ENCODE measurements at places on chromosomes 12 and 14.

DNA sequence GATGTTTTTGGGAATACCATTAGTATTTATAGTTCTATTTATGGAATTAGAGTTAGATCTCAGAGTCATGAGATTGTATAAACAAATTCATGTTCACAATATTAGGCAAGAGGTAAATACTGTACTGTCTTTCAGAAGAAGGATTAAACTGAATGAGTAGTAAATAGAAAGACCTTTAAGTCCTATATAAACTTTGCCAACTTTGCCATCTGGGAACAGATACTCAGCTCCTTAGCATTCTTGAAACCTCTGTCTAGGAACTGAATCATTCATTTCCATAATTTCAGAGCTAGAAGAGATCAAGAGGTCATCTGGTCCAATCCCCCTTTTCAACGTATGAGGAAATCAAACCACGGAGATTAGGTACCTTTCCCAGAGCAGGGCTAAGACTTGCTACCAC, 141.1 kb downstream of the CAND1 start:
- DNase-seq, result no peak

GRCh38 chr12:129871991-129872972, 31.5 kb downstream of the TMEM132D start:
- DNase-seq, result no peak

DNA sequence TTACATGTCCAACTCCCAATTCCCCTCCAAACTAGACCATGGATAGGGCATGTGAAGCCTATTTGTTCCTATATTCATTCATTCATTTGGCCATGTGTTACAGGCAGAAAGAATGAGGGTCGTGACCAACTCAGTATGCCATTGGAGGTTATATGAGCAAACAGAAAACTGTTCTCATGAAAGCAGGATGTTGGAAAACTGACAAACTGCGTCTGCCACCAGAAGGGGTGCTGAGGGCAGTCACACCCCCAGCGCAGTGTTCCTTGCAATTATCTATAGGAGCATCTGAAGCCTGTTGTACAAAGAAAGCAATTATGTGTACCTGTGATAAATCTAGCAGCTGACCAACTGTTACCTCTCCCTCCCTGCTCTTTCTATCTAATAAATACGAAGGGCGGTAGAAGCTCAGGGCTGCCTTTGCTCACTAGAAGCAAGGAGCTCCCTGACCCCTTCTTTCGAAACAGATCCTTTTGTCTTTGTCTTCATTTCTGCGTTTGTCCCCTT, 21.1 kb downstream of the ENTPD5 start:
- no peak for DNase-seq

DNA sequence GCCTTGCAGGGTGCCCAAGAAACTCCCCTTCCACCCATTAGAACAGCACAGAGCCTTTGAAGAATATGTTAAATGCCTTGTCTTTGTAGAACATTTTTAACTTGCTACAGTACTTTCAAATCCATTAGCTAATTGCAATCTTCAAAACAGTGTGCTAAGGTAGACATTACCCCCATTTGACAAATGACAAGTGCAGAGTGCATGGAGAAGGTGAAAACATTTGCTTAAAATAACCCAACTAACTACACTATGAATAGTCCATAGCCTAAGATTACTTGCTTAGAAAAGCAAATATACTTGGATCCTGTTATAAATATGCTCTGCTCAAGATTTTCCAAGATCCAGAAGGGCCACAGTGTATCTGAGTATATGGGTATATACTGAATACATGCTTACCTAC, 87.0 kb upstream of the G2E3 start:
- DNase-seq, result no peak

- DNase-seq, result no peak
Observed at GRCh38 chr12:131603939-131604795, 106.7 kb upstream of the SFSWAP start.

DNA sequence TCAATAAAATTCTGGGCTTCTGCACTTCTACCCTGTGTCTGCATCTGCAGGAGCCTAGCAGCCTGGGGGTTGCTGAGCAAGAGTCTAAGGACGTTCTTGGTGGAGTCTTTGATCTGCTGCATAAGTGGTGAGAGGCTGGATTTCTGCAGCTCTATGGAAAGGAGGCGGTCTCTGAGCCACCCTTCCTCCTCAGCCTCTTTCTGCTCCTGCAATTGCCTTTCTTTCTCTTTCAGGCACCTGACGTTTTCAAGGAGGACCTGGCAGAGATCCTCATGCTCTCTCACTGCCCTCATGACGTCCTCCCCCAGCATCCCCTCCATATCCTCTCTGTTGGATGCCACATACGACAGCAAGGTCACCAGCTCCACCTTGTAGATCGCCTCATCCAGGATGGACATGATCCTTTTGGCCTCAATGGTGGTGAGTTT, 13.6 kb upstream of the TPCN1 start:
- DNase-seq, result no peak

DNA sequence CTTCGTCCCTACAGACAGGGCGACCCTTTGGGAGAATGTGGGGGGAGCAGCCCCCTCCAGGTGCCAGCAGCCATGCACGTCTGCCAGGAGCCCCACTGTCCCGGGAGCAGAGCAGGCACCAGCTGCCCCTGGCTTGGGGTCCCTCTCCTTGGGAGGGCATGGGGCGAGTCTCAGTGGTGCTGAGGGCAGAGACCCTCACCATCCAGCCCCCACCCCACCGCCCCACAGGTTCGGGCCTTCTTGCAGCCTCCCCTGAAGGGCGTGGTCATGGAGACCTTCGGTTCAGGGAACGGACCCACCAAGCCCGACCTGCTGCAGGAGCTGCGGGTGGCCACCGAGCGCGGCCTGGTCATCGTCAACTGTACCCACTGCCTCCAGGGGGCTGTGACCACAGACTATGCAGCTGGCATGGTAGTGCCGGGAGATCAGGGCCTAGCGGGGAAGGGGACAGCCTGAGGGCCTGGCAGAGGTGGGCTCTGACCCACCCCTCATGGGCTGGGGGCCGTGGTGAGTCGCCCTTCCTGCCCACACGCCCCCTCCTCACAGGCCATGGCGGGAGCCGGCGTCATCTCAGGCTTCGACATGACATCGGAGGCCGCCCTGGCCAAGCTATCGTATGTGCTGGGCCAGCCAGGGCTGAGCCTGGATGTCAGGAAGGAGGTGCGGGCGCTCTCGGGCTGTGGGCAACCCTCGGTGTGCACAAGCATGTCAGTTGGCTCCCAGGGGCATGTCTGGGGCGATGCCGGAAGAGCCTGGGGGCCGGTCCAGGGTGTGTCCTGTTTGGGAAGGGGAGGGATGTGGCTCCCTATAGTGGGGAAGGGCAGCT, 18.8 kb downstream of the ASPG start:
- DNase-seq, result no peak

GRCh38 chr12:71661977-71662530, 1.6 kb downstream of the ZFC3H1 start:
- no peak for DNase-seq

- DNase-seq, result no peak
Observed at GRCh38 chr14:74610199-74610865, 1.7 kb downstream of the LTBP2 start.

DNA sequence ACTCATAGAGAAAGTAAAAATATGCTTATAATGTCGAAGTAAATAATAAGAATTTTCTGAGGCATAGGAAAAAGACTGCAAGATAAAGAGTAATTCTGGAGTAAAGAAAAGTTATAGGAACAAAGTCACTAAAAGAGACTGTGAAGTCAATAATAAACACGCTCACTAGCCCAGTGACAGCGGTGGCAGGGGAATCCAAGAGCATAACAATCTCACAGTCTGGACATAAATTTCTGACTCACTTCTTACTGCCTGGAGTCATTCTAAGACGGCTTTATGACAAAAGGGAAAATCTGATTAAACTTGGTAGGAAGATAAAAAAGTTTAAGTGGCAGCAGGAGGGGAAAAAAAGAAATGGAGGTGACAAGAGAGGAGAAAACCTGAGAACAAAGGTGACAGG, 56.4 kb upstream of the GRIP1 start:
- DNase-seq, result no peak

- DNase-seq, result peak; percentile 7
Observed at GRCh38 chr12:75389061-75389460, 1.8 kb upstream of the GLIPR1L2 start.

DNA sequence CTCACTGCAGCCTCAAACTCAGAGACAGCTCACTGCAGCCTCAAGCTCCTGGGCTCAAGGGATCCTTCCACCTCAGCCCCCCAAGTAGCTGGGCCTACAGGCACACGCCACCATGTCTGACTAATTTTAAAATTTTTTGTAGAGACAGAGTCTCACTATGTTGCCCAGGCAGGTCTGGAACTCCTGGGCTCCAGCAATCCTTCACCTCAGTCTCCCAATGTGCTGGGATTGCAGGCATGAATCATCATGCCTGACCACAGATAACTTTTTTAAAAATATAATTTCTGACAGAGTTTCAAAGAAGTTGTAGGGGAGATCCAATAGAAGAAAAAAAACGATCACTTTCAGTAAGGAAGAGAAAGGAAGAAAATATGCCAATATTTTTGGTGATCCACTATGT, 189.7 kb upstream of the CDKN3 start:
- no peak for DNase-seq

GRCh38 chr12:43762596-43762995, 3.8 kb downstream of the IRAK4 start:
- no peak for DNase-seq

DNA sequence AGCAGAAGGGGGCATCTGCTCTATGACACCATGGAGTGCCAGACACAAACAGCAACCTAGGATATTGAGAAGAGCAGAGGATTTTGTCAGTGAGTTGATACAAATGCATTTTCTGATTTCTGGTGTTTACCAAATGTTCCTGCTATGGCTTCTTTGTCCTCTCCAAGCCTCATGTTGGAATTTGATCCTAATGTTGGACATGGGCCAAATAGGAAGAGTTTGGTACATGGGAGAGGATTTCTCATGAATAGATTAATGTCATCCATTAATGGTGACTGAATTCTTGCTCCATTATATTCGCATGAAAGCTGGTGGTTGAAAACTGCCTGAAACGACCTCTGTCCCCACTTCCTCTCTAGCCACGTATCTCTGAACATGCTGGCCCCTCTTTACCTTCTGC, 1002.2 kb upstream of the FLRT2 start:
- DNase-seq, result no peak

GRCh38 chr12:74889563-74890236, 319.9 kb downstream of the KCNC2 start:
- DNase-seq, result peak; percentile 0

GRCh38 chr14:72634691-72635616, 258.9 kb downstream of the DPF3 start:
- DNase-seq, result no peak

DNA sequence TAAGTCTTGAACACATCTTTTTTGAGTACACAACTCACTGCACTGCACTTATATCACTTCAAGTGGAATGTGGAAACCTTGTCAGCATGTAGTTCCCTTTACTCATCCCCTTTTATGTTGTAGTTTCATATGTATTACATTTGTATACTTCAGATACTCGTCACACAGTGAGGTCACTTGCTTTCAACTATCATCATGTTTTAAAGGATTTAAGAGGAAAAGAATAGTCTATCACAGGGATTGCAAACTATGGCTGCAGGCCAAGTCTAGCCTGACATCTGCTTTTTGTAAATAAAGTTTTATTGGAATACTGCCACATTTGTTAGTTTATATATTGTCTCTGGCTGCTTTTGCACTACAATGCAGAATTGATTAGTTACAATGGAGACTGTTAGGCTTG, 24.3 kb downstream of the CNOT2 start:
- no peak for DNase-seq

- no peak for DNase-seq
Observed at GRCh38 chr14:95519699-95520098, 3.2 kb upstream of the SYNE3 start.

DNA sequence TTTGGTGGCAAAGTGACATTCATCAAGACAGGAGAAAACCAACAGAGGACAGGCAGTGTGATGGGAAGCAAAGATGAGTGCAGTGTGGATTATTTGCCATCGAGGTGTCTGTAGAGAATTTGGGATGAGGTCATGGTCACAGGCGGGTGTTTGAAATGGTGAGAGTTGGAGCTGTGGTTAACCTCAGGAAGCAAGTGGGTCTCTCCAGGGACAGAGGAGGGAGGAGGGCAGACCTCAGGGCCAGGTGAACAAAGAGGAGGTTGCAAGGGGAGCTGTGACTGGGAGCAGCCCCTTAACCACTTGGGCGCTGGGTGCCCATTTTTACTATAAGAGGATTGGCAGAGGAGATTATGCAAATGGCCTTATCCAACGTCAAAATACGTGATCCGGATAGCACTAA, 7.0 kb downstream of the FZD10 start:
- DNase-seq, result no peak

- DNase-seq, result no peak
Observed at GRCh38 chr14:32054536-32054935, 22.6 kb upstream of the ARHGAP5 start.

GRCh38 chr12:74539261-74539660, 1.6 kb downstream of the ATXN7L3B start:
- no peak for DNase-seq

DNA sequence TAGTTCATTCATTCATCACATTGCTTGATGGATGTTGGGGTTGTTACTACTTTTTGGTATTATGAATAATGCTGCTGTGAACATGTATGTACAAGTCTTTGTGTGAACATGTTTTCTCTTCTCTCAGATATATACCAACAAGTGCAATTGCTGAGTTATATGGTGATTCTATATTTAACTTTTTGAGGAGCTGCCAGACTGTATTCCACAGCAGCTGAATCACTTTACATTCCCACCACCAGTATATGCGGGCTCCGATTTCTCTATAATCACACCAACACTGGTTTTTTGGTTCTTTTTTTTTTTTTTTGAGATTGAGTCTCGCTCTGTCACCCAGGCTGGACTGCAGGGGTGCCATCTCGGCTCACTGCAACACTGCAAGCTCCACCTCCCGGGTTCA, 22.2 kb upstream of the PLEKHG6 start:
- DNase-seq, result no peak

GRCh38 chr12:6204533-6205143, 4.4 kb downstream of the CD9 start:
- DNase-seq, result no peak

DNA sequence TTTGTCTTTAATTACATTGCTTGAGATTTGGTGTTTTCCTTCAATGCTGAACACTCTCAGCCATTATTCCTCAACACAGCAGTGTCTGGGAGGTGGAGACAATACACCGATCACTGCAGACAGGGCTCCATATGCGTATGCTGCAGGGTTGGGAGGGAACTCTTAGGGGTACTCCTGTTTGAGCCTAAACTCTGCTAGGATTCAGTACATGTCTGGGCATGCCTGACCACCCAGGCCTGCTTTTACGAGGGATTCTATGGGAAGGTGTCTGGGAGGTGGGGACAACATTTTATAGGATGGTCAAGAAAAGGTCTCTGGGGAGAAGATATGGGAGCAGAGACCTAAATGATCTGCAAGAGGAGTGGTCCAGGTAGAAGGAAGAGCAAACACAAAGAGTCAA, 34.3 kb downstream of the DHRS2 start:
- no peak for DNase-seq

- no peak for DNase-seq
Observed at GRCh38 chr14:55803873-55804553, 224.0 kb downstream of the KTN1 start.

- DNase-seq, result peak; percentile 56
Observed at GRCh38 chr14:22819151-22819988, 4.1 kb upstream of the SLC7A7 start.

- DNase-seq, result no peak
Observed at GRCh38 chr14:104935955-104936354, 11.3 kb downstream of the PLD4 start.
